ENCODE measurements at places on chromosomes 2 and 18.

GRCh38 chr2:218374795-218375194 is 7.3 kb upstream of the SLC11A1 start:
- no peak for DNase-seq

DNA sequence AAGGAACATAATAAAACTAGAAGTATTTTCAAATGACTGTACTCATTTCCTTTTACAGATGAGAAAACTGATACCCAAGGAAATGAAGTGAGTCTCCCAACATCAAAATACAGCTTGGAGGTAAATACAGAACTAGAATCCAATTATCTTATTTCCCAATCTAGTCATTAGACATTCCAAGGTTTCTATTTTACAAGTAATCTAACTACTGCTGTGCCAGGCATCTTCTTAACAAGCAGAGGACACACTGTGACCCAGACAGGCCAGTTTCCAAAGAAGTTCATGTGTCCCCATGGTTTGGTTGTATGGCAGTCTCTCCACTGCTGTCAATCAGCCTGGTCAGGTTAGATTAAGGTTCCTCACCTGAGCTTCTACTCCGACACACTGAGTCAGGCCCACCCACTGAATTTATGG is 143.5 kb downstream of the THADA start:
- no peak for DNase-seq

DNA sequence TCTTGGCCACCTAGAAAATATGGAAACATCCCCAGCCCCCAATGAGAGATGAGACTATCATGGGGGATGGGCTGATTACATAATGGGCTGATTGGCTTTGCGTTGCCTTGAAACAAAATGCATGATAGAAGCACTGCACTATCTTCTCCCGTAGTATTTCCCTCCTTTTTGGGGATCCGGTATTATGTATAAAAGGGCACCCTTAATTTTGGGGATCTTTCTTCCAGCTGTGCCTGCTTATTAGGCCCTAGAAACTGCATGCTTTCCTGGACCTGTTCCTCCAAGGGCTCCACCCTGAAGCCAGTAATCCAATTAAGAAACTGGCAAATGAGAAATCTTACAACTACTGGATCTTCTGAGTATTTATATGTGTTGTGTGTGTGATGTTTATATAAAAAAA is 34.9 kb upstream of the SH3RF3 start:
- DNase-seq = no peak

GRCh38 chr2:198232281-198232680 is 427.9 kb downstream of the PLCL1 start:
- no peak for DNase-seq

GRCh38 chr2:555164-555922 is 121.9 kb downstream of the TMEM18 start:
- DNase-seq = no peak

- no peak for DNase-seq
Measured at GRCh38 chr2:6828299-6828584, 37.5 kb downstream of the CMPK2 start.

Measured in activated naive CD4-positive, alpha-beta T cell treated with anti-CD3 and anti-CD28 coated beads, Interleukin-2, amount 50 U/mL, for 16 hours (primary cell).